ENCODE measurements at places on chromosomes 5 and 9.
A peak's percentile ranks its signal among the peaks of the same experiment; 100 is the strongest.

GRCh38 chr5:86679529-86679928 is 61.8 kb downstream of the COX7C start:
- peak; percentile 68 for DNase-seq

DNA sequence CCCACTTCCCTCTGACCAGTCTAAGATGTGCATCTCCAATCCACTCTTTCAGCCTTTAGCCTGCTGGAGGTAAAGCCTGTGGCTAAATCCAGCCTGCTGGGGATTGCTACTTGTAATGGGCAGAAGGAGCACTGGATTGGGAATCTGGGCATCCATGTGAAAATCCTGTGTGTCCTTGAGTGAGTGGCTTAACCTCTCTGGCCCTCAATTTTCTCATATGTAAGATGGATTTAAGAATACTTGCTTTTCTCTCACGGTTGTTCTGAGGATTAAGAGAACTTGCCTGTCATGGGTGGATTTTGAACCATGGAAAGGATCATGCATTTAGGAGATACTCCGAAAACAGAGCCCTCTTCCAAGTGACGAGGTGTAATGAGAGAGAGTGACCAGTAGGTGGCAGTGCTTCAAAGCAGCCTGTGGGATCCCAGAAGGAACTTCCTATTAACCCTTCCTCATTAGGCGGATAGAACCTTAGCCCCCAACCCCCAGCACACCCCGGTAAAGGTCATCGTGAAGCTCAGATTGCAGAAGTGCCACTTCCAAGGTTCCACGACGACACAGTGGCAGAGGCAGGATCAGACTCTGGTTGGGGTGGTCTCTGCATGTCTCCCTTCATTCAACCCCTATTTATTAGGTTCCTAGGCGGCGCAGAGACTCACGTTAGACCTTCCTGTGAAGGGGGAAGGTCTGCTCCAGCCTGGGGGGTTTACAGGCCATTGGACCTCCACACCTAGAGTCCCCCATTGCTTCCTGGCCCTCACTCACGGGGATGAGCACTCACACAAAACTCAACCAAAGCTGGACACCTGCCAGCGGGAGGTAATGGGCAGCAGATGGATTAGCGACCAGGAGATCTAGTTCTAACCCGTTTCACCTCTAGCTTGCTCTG is 68.7 kb upstream of the ZNF618 start:
- peak; percentile 41 for DNase-seq

- peak; percentile 9 for DNase-seq
These were observed at the start of gene ZFP2 for GRCh38 chr5:178895615-178896571. Gene ZFP2, plus strand, starts transcription at chr5:178895913. Its CDS starts 35,401 bp downstream, at chr5:178931314.

- DNase-seq: peak; percentile 98
These were observed 149.2 kb upstream of the KLF9 start for GRCh38 chr9:70563431-70564204.

- peak; percentile 31 for DNase-seq
These were observed 18.8 kb downstream of the SMIM32 start for GRCh38 chr5:136174021-136174659.

GRCh38 chr9:81411961-81412360 is 277.4 kb downstream of the TLE1 start:
- DNase-seq: no peak

- no peak for DNase-seq
These were observed 3.0 kb upstream of the SAP30L start for GRCh38 chr5:154442801-154443200.

DNA sequence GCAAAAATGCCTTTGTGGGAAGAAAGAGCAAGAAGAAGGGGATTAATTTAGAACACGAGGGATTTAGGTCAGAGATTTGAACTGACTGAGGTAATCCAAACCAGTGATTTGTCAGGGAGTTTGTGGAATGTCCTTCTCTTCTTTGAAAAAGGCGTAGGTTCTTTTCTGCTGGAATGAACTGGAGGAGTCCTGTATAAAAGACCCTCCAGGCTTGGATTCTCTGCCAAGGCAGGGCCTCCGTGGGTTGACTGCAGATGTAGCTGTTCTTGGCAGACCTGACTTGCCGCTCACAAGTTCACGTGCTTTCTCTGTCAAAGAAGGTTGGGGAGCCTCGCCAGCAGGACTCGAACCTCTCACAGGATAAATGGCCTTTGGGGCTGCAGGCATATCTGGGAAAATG is 62.8 kb upstream of the STC2 start:
- no peak for DNase-seq

DNA sequence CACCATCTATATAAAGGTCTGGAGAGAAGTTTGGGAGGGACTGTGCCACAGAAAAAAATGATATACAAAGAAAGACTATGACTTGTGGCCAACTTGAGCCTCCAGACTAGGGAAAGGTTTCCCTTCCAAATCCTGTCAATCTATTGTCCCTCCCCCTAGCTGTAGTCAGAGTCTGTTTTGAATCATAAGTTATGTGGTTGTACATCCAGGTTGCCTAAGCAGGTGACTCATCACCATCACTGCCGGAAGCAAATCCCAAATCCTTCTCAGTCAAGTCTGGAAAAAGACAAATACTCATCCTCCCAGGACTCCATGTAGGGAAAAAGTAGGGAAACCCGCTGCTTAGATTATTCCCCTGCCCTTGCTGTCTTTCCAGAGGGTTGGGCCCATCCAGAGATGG is 235.7 kb downstream of the CDK5RAP2 start:
- DNase-seq: no peak

DNA sequence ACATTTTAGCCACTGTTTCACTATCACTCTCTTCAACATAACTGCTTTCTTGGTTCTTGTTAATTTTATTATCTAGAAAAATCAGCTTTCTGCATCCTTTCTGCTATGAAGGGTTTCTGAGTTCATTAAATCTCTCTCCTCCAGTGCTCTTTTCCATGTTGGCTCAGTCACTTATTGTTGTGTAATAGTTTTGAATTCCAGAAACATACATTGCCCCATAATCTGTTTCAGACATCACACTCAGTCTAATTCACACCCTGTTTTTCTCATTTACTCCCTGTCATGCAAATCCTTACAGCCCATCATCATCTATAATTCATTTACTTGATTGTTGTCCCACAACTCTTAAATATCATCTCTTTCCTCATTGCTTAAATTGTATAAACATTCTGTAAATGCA is 176.1 kb upstream of the CDH12 start:
- DNase-seq: no peak

GRCh38 chr5:178143901-178144300 is 9.8 kb downstream of the NHP2 start:
- DNase-seq: no peak

- DNase-seq: no peak
These were observed 420.8 kb upstream of the ACTBL2 start for GRCh38 chr5:57903458-57903857.

- DNase-seq: no peak
These were observed 3.7 kb downstream of the PHF24 start for GRCh38 chr9:34961574-34962490.

DNA sequence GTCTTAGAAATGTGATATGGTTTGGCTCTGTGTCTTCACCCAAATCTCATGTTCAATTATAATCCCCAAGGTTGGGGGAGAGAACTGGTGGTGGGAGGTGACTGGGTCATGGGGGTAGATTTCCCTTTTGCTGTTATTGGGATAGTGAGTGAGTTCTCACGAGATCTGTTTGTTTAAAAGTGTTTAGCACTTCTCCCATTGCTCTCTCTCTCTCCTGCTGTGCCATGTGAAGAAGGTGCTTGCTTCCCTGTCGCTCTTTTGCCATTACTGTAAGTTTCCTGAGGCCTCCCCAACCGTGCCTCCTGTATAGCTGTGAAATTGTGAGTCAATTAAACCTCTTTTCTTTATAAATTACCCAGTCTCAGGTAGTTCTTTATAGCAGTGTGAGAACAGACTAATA is 203.6 kb downstream of the ASTN2 start:
- DNase-seq: no peak

DNA sequence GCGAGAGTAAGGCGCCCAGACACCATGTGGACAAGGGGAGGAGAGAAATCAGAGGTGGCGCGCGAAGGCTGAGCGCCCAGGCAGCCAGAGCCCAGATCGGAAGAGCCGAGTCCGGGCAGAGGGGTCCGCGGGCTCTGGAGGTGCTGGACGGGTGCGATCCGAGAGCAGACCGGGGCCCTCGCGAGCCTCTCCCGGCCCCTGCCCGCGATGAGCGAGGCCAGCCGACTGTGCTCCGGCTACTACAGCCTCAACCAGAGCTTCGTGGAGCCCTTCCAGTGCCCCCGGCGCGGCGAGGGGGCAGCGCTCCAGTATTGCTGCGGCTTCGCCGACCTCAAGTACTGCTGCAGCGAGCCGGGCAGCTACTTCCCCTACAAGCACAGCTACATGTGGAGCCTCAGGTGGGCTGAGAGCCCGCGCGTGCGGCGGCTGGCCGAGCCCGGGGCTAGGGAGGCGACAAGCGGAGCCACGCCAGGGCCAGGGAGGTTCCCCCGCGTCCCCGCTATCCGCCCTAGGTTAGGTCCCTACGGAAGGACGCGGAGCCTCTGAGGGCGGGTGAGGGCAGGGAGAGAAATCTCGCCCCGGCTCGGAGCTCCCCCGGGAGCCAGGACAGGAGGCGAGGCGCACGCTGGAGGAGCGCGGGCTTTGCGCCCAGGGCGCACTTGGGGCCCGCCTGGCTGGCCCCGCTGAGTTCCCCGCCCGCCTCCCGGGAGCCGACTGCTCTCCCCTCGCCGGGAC is at the start of gene SHISAL2B:
SHISAL2B (plus strand) TSS at position 87 of the 735 bp plus-strand sequence; CDS start at position 208, 121 bp downstream.
- DNase-seq: peak; percentile 8

- no peak for DNase-seq
These were observed 37.0 kb downstream of the DUSP1 start for GRCh38 chr5:172733974-172734346.

DNA sequence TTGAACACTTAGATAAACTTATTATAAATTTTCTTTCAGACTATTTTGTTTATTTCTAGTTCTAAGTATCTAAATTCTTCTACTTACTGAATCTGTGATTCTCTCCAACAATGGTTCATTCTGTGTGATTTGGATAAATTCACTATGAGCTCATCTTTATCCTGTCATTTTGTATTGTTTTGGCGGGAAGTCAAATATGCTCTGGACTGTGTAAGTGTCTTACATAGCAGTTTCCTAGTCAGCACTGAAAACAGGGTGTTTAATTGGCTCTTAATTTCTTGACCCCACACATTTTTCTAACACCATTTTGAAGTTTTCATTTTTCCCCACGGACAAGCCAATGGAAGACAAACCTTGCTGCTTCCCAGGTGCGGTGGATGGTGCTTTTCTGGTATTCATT is 207.0 kb upstream of the ACO1 start:
- DNase-seq: no peak

GRCh38 chr5:24703934-24704333 is 59.2 kb upstream of the CDH10 start:
- no peak for DNase-seq

GRCh38 chr9:112437406-112437805 is 49.2 kb upstream of the KIAA1958 start:
- DNase-seq: no peak

DNA sequence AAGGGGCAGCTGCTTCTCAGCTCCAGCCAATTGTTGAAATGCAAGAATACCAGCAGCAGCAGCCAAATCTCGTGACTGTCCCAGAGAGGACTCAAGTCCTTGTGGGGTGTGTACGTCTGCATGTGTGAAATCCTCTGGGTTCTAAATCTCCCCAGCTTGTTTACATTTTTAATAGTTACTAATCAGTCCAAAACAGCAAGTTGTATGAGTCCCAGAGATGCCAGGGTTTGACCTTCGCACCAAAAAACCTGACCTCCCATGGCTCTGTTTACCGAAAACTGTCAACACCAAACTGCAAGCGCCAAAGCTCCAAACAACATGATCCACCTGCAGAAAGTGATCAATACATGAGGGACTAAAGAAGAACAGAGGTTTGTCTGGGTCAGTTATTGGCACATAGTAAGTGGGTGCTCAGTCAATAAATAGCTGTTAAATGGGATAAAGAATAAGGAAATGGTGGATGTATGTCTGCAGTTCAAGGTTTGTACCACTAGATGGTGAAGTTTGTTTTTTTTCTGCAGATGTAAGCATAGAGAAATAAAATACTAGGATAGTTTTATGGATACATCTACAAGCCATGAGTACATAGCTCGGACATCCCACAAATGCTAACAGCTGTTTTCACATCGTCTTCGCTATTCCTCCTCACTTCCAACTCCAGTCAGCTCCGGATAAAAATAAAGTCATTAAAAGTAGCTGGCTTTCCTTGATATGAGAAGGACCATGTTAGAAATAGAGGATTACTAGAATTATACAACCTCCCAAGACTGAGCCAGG is 85.3 kb upstream of the ADRB2 start:
- DNase-seq: peak; percentile 61

- no peak for DNase-seq
These were observed 221.5 kb upstream of the PANK3 start for GRCh38 chr5:168800701-168801100.

- DNase-seq: peak; percentile 68
These were observed 56.1 kb downstream of the WDR70 start for GRCh38 chr5:37435261-37435660.

GRCh38 chr5:157766902-157767301 is 23.4 kb downstream of the LSM11 start:
- DNase-seq: no peak

DNA sequence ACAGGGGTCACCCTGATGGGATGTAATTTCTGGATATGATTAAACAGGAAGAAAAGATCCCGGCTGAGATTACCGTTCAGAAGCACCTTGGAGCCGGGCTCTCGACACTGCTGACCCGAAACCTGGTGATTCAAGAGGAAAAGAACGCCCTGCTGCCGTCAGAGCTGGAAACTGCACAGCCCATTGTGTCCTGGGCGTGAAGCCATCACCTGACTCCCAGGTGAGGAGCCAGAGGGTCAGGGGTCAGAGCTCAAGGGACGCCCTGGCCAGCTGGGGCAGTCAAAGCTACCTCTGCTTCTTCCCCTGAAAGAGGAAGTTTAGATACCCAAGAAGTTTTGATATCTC is 17.8 kb upstream of the SLC12A7 start:
- DNase-seq: no peak

DNA sequence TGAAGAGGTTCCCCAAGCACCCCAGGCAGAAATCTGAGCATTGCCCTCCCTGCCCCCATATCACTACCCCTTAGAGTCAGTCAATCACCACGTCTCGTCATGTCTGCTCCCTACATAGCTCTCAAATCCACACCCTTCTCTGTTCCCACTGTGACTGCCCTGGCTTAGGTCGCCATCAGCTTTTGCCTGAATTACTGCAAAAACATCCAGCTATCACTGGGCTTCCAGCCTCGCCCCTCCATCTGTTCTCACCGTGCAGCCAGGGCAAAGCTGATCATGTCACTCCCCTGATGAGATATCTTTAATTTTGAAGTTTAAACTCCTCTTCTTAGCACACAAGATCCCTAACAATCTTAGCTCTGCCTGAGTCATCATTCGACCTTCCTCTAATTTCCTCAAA is 89.6 kb upstream of the TBC1D2 start:
- no peak for DNase-seq

DNA sequence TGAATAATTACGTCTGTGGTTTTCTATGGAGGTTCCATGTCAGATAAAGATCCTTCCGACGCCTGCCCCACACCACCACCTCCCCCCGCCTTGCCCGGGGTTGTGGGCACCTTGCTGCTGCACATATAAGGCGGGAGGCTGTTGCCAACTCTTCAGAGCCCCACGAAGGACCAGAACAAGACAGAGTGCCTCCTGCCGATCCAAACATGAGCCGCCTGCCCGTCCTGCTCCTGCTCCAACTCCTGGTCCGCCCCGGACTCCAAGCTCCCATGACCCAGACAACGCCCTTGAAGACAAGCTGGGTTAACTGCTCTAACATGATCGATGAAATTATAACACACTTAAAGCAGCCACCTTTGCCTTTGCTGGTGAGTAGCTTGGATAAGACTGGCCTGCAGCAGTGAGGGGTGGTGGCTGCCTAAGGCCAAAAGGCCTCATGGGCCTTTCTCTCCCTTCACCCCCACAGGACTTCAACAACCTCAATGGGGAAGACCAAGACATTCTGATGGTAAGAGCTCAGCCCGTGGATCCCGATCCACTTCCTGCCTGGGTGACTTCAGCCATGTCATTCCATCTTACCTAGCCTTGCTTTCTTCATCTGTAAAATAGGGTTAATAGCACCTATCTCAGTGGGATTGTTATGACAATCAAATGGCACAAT is at the start of gene IL3:
IL3 (plus strand) TSS at position 155 of the 661 bp plus-strand sequence; CDS start at position 207, 52 bp downstream.
- no peak for DNase-seq

Measured in foreskin melanocyte (primary cell).